PC-9 (cell line): ENCODE measurements at places on chromosomes 11 and 22. TPM values are rescaled to one million over a fixed set of nuclear protein-coding genes. Genes with fewer than 3 reads are reported as not detected.

MYOD1 gene
- not detected in 2 replicates for total RNA-seq

CD3E gene
- total RNA-seq = not detected in 2 replicates

MIOX gene
- total RNA-seq = 1.4 and 1.5 TPM in 2 replicates

SAMM50 gene
- 72.2 and 73.9 TPM in 2 replicates for total RNA-seq

DNA sequence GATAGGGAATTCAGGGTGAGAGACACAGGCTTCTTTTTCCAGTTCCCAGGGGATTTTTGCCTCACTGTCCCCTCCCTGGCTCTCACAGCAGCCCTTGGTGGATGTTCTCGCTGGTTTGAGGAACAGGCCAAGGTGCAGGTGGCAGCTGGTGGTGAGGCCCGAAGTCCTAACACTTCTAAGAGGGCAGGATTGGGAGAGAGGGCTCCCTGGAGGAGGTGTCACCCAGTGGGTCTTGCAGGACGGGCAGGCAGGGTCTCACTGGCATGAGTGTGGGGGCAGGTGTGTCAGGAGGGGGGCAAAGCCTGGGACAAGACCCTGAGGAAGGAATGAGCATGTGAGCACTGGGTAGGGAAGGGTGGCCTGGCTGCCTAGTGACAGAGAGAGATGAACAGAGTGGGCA lies 9.2 kb downstream of the ADORA2A start:
- peaks cover 17% of the 10 kb centered on the region for H3K4me1 ChIP-seq
- H3K36me3 ChIP-seq = no peaks in the 10 kb centered on the region
- H3K27ac ChIP-seq = no peak overlapping the region
- no peaks in the 10 kb centered on the region for H3K27me3 ChIP-seq
- DNase-seq = no peak

DNA sequence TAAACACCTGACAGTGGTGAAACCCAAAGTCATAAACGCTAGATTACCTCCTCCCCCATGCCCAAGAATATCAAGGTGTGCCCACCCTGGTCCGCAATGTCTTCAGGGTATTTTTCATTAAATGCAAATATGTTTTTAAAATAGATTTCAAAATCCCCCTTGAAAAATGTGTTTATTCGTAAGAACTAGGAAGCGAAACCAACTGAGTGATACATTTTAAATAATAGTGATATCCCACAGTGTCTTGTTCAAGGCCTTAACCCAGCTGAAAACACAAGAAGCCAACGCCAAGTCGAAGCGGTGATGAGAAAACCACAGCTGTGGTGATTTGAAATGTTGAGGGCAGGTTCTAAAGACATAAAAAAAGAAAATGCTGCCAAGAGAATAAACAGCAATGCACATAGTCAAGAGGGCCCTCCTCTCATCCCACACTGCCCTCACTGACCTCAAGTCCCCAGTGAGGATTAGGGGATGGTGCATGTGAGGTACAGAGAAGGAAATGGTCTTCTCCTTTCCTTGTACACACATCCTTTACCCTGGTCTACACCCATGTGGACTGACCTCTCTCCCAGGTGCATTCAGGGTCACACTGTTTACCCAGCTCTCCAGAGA lies 25.5 kb downstream of the KCNJ1 start:
- no peaks in the 10 kb centered on the region for H3K36me3 ChIP-seq
- no peak overlapping the region for H3K4me3 ChIP-seq
- peaks cover 33% of the 10 kb centered on the region for H3K27me3 ChIP-seq

- no peaks in the 10 kb centered on the region for H3K27me3 ChIP-seq
- no peaks in the 10 kb centered on the region for H3K36me3 ChIP-seq
- no peak for DNase-seq
- H3K4me1 ChIP-seq = no peaks in the 10 kb centered on the region
- no peak overlapping the region for H3K27ac ChIP-seq
Observed at GRCh38 chr11:1051356-1052132, 15.0 kb upstream of the MUC6 start.

- peaks cover 47% of the 10 kb centered on the region for H3K36me3 ChIP-seq
- no peak for DNase-seq
- H3K27me3 ChIP-seq = no peaks in the 10 kb centered on the region
- no peak overlapping the region for H3K27ac ChIP-seq
- no peak overlapping the region for H3K4me3 ChIP-seq
Observed at GRCh38 chr11:95877291-95877690, 46.6 kb downstream of the MTMR2 start.

GRCh38 chr11:72493426-72494108 lies 59.2 kb upstream of the CLPB start:
- H3K4me3 ChIP-seq = no peak overlapping the region
- no peaks in the 10 kb centered on the region for H3K4me1 ChIP-seq
- H3K27ac ChIP-seq = no peak overlapping the region
- DNase-seq = no peak

GRCh38 chr11:69268911-69269310 lies 25.0 kb upstream of the MYEOV start:
- no peak overlapping the region for H3K27ac ChIP-seq
- peaks cover 13% of the 10 kb centered on the region for H3K4me1 ChIP-seq
- no peak overlapping the region for H3K4me3 ChIP-seq
